ENCODE measurements at places on chromosomes 1 and 21.

DNA sequence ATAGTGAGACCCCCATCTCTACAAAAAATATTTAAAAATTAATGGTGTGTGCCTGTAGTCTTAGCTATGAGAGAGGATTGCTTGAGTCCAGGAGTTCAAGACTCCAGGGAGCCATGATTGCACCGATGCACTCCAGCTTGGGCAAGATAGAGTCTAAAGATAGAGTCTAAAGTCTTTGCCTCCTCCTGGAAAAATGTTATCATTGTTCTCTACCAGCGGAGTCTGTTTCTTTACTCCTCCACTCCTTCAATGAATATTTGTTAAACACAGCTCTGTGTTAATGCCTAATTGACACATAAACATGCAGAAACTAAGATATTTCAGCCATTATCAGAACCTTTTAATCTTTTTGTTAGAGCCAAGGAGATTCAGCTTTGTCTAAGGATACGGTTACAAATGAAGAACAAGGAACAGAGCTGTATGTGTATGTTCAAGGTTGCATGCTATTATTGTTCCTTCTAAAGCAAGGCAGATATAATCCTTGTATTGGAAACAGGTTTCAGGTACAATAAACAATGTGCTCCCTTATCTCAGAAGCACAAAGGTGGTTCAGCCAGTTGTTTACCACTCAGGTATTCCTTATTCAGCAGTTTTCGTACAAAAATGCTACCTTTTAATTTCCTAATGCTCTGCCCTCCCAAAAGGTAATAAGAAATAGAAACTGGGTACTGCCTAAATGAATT is 15.4 kb downstream of the OVAAL start:
- no peak for DNase-seq

GRCh38 chr1:192162376-192162775 is 4.1 kb downstream of the RGS18 start:
- no peak for DNase-seq

DNA sequence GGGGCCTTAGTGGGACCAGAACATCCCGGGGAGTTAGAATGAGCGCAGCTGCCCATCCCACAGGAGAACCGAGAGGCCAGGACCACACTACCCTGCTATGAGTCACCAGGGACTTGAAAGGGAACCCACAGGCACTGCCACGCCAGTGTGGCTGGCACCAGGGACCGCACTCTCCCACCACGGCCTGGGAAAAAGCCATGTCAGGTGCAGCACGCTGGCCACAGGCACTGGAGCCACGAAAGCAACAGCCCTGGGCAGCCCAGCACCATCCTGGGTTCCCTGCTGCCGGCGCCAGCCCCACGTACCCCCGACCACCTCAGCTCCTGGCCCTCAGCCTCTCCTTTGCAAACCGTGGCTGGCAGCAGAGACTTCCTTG is 14.1 kb upstream of the TMEM240 start:
- DNase-seq: no peak

DNA sequence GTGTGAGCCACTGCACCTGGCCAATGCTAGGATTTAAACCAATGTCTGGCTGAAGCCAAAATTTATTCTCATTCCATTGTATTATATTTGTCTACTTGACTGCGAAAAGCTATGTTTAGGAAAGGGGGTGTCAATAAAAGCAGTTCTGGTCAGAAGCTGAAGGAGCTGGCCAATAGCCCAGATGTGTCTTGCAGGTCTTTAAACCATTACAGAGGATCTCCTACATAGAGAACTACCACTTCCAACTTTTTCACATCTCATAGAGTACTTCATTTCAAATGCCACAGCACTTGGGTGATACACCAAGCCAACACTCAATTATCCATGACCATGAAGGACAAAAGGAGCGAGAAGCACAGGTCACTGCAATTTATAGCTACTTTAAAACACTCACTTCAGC is 2.5 kb downstream of the SYT11 start:
- DNase-seq: peak; percentile 94

DNA sequence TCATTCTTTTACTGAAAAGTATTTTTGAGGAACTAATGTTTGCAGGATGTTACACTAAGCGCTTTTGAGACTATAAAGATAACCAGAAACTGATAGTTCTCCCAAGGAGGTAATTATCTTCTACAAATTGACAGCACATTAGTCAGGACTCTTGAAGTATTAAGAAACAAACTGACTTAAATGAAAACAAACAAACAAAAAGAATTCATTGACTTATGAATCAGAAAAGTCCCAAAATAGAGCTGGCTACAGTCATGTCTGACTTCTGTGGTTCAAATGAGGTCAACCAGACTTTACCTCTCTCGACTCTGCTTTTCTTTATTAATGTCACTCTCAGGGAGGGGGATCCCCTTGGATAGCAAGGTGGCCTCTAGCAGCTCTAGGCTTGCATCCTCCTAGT is 296.8 kb downstream of the TPR start:
- DNase-seq: no peak

- no peak for DNase-seq
These were observed 904 bp upstream of the PRDX6 start for GRCh38 chr1:173476197-173476664.

DNA sequence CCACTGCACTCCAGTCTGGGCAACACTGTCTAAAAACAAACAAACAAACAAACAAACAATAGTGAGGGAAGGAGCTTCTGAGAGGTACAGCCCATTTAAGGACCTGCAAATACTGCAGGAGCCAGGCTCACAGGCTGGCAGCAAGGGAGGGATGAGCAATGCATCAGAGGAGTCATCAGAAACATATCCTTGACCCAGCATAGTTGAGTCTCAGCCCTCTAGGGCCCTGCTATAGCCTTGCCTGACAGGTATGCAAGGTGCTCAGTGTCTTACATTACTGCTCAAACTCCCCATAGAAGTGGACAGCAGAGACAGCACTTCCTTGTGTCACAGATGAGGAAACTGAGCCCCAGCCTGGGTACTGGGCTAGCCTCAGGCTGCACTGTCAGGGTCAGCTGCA is 7.3 kb upstream of the TTC4 start:
- DNase-seq: no peak

DNA sequence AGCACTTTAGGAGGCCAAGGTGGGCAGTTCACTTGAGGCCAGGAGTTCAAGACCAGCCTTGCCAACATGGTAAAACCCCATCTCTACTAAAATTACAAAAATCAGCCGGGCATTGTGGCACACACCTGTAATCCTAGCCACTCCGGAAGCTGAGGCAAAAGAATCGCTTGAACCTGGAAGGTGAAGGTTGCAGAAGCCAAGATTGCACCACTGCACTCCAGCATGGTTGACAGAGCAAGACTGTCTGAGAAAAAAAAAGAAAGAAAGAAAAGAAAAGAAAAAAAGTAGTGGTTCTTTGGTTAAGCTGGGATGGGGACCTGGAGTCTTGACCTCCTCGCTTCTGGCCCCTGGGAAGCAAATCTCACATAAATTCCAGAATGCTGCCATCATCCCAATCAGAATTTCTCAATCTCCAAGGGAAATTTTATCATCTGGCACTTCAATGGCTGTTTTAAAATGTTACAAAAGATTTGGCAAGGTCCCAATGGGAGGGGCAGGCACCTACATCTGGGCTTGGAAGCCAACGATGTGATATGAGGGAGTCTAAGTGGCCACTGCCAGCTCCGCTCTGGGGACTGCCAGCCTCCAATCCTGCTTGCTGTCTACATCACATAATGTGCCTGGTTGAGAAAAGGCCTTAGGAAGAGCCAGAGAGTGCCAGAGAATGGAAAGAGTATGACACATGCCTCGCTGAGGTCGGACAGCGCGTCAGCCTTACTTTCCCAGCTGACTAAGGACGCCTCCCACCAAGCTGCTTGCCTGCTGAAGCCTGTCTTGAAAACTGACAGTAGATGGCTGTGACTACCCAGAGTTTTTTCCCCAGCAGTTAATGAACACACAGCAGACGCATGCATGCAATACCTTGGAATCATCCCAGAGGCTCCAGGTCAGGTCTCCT is 42.1 kb upstream of the SRP9 start:
- peak; percentile 79 for DNase-seq

GRCh38 chr1:233971753-233972152 is 67.3 kb downstream of the SLC35F3 start:
- no peak for DNase-seq

DNA sequence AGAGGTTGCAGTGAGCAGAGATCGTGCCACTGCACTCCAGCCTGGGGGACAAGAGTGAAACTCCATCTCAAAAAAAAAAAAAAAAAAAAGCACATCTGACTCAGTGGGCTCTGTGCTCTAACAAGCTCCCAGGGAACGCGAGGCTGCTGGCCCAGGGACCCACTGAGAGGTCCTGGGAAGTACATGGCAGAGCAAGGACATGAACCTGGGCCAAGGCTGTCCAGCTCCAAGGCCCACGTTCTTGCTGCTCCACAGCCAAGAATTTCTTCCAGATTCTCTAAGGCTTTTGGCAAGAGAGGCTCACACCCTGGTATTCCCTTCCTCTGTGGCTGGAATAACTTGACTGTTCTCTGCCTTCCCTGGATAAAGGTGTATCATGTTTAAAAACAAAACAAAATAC is 15.4 kb upstream of the AGTRAP start:
- DNase-seq: no peak

DNA sequence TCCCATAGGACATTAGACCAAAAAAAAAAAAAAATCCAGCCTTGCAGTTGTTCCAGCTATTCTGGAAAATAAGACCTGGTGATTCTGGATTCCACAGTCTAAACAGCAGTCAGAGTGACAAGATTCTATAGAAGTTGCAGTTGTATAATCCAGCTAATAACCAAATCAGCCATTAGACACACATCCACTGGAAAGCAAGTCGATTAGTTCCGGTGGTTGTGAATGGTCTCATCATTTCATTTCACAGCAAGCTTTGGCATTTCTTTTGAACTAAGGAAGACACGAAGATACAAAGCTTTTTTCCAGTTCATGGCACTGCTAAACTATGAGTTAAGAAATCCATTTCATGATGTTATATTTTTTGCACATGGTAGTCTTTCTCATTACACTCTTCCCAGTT is 54.4 kb upstream of the FAM89A start:
- no peak for DNase-seq

DNA sequence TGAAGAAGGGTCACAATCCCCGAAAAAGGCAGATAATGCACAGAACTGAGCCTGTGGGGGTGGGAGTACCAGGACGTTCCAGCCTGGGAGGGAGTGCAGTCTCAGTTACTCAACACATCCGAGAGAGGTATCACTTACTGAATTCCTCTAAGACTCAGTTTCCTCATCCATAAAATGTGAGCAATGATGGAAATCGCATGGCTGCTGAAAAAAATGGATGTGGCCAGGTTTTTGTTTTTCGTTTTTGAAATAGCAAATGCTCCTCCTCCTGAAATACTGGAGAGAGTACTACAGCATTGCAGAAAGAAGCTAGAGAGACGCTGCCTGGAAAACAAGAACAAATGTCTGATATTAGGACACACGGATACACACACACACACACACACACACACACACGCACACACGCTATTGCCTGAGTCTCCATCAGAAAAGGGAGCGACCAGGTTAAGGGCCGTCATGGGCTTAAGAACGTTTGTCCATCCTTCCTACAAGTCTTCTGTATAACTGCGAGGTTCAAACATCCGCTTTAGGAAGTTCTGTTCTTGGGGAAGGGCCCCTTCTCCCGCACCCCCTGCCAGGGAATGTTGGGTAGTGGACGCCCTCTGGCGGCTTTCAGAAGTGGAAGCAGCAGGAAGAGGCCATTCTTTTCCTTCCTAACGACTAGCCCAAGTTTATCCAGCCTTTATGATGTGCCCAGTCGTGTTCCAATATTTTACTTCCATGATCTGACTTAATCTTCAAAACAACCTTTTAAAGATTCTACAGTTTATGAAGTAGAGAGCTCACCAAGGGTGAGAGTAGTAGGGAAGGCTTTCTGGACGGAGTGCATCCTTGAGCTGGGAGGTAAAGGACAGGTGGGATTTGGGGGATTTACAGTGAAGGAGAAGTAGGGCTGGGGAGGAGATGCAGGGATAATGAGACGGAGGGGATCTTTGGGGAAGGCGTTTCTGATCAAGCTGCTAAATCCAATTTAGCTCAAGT is 699 bp upstream of the NES start:
- DNase-seq: peak; percentile 49

DNA sequence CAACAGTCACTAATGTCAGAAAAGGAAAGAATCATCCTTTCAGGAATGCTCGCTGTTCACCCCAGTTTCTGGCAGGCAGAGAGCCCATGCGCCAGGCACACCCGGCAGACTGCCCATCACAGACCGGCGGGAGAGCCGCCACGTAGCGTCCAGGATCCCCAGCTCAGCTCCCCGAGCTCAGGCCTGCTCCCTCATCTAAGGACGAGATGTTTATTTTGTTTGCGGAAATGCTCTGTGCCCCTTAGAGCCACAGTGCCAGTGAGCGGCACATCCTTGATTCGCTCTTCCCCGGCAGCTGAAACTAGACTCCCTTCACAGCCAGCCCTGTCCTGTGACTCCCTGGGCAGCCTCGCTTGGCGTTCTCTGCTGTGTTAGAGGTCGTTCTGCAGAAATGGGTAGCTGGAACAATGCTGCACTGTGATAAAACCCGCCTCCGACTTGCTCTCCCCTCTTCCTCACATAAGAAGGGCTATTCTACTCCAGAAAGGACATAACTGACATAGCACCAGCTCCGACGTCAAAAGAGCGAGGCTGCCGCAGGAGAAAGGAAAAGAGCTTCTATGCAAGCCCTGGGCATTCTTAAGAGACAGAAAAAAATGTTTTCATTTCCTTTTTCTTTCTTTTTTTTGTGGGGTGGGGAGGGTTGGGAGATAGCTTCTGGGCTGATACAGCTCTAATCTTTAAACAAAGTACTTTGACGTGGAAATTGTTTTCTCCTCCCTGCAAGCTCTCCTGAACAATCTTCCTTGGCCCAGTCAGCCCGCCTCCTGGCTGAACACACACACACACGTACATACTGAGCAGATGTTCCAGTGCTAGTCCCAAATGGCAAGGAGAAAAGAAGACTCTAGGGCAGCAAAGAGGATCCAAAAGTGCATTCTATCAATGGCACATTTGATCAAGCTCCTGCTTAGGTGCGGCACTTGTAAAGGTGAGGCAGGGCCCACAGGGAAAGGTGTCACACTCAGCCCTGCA is 37.2 kb downstream of the MRAP start:
- DNase-seq: no peak

DNA sequence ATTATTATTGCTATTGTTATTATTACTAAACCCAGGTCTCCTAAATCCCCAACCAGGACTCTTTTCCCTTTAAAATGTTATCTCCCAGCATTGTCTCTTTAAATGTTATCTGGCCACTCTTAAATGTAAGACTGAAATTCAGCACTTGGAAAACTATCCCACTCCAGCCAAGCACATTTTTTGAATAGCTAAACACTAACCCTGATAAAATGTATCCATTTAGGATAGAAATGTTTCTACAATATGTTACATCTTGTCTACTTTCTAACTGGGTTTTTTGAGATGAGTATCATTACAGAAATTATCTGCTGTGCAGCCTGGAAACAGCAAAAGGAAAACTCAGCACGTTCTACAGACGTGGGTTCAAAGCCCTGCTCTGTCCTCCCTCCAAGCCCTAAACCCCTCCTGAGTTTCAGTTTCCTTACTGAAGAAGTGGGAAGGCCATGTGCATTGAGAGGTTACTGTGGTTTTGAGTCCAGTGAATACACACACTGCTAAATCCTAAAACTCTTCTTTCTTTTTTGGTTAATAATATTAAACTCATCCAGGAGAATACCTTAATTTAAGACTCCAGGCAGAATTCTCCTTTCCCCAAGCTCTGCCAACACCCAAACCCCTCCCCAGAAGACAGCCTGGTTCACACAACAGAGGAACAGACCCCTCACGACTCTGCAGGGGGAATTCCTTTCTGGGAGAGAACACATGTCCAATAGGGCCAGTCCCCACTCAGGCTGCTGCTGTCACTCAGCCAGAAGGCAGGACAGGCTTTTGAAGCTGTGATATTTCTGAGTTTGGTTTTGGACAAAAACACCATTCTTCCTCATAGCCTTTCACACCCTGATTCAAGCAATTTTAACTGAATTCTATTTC is 41.9 kb downstream of the HIVEP3 start:
- DNase-seq: no peak

GRCh38 chr1:37124501-37124900 is 90.2 kb upstream of the GRIK3 start:
- DNase-seq: no peak
